Right forelimb (tissue), 1 donor: ENCODE measurements at places on chromosomes 11 and 22.

GRCh38 chr11:33207408-33207985 is 46.2 kb upstream of the CSTF3 start:
- peak; percentile 43 for DNase-seq

- DNase-seq, result peak; percentile 84
Observed at GRCh38 chr11:117443266-117444186, 115.9 kb downstream of the CEP164 start.

DNA sequence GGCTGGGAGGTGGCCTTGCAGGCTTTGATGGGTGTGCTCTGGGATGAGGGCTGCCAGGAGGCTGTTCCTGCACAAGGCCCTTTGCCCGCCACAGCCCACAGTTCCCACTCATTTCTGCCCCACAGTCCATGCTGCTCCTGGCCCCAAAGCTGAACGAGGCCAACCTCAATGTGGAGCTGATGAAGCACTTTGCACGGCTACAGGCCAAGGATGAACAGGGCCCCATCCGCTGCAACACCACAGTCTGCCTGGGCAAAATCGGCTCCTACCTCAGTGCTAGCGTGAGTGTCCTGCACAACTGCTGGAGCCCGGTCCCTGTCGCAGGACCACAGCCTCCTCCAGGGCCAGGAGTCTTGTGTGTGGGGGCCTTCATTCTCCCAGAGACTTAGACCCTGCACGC is 10.2 kb downstream of the SCYL1 start:
- DNase-seq, result no peak

GRCh38 chr22:28369854-28370253 is 309.8 kb downstream of the TTC28 start:
- no peak for DNase-seq

GRCh38 chr11:122486793-122487495 is 168.6 kb upstream of the UBASH3B start:
- DNase-seq, result no peak
